OCI-LY7 (cell line): ENCODE measurements at places on chromosomes 3 and 15. TPM values are rescaled to one million over a fixed set of nuclear protein-coding genes. Genes with fewer than 3 reads are reported as not detected.

TMEM41A gene
- 9.8 and 11.0 TPM in 2 replicates for total RNA-seq

PEAK1 gene
- 10.8 and 12.6 TPM in 2 replicates for total RNA-seq

ITGA11 gene
- total RNA-seq = not detected in 2 replicates

LMOD3 gene
- total RNA-seq = not detected in 2 replicates

SH2D7 gene
- total RNA-seq = not detected in 2 replicates

CPB1 gene
- not detected in 2 replicates for total RNA-seq

ATP13A4 gene
- total RNA-seq = 0.70 and 2.5 TPM in 2 replicates

UBE2E2 gene
- 48.8 and 58.0 TPM in 2 replicates for total RNA-seq

CHDH gene
- total RNA-seq = 1.4 and 2.3 TPM in 2 replicates

GXYLT2 gene
- not detected in 2 replicates for total RNA-seq

HGD gene
- not detected in 2 replicates for total RNA-seq

- peak; percentile 60 for DNase-seq
Measured at GRCh38 chr15:64149424-64149823, 2.1 kb upstream of the SNX22 start.

- no peak for DNase-seq
Measured at GRCh38 chr3:148816981-148817525, 10.6 kb upstream of the CPB1 start.

DNA sequence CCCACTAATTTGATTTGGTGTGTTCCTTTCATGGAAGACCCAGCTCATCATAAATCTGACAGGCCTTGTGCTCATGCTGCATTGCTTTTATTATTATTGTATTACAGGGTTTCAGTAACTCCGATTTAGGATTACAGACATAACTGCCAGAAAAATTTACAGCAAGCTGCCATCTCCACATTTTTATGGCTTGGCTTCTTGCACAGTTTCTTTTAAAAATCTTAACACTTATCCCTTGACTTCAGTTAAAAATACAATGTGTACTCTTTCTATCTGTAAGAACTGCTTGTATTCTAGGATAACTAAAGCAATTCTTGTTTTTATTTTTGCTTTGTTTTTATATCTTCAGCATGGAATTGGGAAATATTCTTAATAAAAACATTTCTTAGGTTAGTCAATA lies 612.2 kb downstream of the DIPK2A start:
- DNase-seq = no peak

DNA sequence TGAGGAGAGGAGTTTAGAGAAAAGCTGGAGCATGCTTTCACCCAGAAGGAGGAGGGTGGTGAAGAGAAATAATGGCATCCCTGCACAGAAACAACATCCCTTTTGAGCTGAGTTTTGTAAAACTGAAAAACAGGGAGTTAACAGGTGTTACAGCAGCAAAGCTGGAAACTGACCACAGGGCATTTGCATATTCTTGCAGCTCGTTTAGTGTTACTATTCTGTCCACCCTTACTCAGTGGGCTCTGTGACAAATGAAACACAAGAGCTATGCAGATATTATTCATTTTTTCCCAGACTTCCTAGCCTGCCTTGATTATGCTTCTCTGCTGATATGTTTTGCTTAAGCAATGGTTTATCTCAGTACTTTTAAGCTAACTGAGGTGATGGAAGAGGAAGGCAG lies 272.0 kb downstream of the NEK10 start:
- no peak for DNase-seq

- no peak for DNase-seq
Measured at GRCh38 chr3:115537669-115538068, 85.6 kb upstream of the GAP43 start.

DNA sequence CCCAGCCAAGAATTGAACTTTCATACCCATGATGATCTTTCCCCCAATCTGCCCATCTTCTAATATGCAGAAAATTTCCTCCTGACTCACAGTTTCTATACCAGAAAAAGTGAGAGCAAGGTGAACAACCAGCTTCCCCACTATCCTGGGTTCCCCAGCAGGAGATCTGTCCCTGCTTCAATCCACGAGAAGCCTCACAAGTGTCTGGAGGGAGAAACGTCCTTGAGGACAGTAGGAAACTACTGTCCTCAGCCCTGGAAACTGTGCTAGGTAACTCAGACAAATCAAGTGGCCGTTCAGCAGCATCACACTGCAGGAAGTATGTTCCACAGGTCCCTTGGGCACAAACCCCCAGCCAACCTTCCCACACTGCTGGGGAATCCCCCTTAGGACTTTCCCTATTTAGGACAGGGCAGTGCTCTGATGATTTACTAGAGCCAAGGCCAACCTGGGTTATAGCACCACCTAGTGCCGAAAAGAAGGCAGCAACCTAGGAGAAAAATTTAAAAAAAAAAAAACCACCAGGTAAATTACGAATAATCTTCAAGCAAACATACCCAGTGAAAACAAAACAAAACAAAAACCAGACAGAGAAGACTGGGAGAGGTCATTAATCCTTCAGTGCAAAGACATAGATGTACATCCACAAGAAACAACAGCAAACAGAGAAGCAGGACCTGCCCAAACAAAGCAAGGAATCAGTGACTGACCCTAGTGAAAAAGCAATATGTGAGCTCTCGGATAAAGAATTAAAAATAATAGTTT lies 36.0 kb downstream of the MORC1 start:
- DNase-seq = peak; percentile 39

GRCh38 chr3:1092771-1093170 lies at the start of gene CNTN6:
Gene CNTN6 (plus strand): TSS chr3:1093024. CDS start chr3:1148009, 54,985 bp downstream.
- no peak for DNase-seq

DNA sequence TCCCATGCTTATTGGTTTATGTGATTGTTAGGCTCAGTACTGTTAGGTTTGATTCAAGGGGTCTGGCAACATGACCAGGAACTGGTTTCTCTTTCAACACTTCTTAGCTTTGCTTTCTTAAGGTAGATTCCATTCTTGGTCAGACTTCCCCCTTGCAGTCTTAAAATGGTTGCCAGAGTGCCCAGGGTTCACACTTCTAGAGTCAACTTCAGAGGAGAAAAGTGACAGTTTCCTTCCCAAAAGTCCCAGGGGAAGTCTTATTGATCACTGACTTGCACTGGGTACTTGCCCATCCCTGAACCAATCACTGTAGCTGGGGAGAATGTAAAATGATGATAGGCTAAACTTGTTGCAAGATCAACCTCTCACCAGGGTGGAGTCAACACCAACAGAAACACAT lies 14.1 kb downstream of the MGLL start:
- no peak for DNase-seq

GRCh38 chr3:69934398-69934797 lies 65.1 kb upstream of the SAMMSON start:
- no peak for DNase-seq

DNA sequence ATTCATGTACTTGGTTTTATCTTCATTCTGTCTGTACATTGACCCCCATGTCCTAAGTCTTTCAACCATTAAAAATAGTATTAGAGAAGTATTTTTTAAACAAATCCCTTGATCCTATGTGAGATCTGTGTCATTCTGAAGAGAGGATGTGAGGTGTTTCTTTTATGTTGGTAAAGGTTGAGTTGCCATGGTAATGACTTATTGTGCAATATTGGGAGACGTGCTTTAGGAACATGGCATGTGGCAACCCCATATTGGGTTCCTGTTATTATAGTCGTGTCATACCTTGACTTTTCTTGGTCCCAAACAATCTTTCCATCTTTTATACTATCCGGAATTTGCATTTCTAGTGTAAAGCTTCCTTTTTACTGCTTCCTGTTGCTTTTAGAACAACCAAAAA lies 203.1 kb downstream of the KCNAB1 start:
- DNase-seq = no peak

GRCh38 chr15:49171790-49172189 lies 1.7 kb downstream of the GALK2 start:
- DNase-seq = no peak

- DNase-seq = peak; percentile 20
Measured at GRCh38 chr3:122148941-122149627, 34.4 kb upstream of the CASR start.

GRCh38 chr3:112334691-112335433 lies 1.9 kb downstream of the CD200 start:
- no peak for DNase-seq

DNA sequence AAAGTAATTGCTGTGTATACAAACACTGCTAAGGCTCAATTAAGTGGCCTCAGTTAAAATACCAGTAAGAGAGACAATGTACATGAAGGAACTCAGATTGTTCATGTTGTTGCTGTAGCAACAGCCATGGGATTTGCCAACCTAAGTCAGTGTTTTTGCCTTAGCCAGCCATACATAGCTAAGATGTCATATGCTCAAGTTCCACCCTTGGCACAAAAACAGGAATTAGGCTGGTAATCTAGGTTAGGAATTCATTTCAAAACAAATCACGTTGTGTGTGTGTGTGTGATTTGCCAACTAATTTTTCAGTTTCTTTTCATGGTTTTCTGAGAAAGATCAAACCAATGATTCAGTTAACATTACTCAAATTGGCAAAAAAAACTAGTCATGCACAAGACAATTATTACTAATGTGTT lies 143.7 kb upstream of the KCNMB2 start:
- no peak for DNase-seq

- peak; percentile 83 for DNase-seq
Measured at GRCh38 chr3:42118762-42119361, 27.7 kb downstream of the TRAK1 start.

DNA sequence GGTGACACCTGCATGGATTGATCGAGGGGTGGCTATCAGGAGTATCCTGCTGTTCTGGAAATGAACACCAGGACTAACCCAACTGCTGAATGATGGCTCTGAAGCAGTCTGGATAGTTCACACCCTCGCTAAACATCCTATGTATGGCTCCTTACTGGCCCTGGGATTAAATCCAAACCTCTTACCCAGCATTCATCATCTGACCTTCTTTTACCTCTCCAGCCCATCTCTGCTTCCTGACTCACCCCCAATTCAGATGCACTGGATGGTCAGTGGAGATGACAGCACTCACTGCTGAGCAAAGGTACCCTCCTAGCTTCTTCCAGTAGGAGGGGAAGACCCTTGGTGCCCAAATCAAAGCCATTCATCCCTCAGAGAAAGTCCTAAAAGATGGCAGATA lies 235.2 kb upstream of the TRIM42 start:
- DNase-seq = no peak

DNA sequence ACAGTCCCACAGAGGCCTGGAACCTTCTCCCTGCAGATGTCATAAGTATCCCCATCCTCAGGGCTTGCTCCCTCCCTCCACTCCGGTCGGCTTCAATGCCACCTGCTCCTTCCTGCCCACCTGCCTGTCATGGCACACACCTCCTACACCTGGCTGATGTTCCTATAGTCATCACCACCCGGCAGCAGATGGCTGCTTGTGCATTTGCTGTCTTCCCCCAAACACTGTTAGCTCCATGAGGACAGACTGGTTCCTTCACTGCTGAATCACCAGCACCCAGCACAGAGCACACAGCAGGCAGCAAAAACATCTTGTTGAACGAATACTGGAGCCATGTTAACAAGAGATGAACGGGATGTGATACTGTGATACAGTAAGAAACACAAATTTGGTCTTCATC lies 14.8 kb downstream of the TARS3 start:
- DNase-seq = no peak

DNA sequence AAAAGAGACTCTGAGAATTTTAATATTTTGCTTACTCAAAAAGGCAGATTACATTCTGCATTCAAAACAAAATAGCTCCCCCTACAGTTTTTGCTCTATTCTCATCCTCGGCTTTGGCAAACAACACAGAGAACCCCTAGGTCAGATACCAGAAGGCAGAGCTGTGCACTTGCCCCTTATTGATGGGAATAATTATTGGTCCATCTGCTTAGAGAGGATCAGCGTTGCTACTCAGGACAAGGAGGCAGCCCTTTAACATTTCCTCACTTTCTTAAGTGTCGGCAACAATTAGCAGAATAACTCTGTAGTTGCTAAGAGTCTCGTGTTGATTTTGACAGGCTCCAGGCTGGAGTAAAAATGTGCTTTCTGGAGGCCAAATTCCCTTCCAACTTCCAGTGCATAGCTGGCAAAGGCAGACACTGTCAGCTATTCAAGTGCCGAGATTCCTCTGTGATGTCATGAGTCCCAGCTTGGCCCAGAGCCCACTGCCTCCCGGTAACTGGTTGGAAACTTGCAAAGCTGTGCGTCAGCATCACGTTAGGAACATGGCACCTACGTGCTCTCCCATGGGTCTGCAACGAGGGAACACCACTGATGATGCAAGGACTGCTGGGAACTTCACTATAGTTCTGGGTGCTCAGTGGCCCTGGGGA lies 482.7 kb upstream of the ADAMTS9 start:
- DNase-seq = no peak

DNA sequence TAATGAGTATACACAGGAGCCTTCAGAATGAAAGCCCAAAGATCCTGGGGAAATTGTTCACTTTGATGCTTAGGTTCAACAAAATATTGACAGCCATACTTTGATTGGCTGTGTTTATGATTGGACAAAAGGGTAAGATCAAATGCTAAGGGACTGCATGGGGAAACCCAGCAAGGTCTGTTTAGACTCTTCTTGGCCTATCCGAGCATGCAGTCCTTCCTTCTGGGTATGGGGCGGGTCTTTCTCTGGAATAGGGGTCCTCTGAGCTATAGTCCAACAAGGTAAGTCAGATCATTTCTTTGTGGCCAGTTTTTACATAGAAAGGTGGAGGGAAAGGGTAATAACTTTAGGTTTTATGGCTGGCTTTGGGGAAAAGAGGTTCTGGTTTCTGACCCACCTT lies 52.9 kb upstream of the ACKR4 start:
- no peak for DNase-seq

GRCh38 chr3:52431459-52432223 lies 13.3 kb downstream of the SEMA3G start:
- no peak for DNase-seq

- no peak for DNase-seq
Measured at GRCh38 chr3:140011611-140012277, 76.8 kb downstream of the CLSTN2 start.

GRCh38 chr3:157981819-157982218 lies 124.4 kb downstream of the SHOX2 start:
- no peak for DNase-seq

GRCh38 chr3:18011387-18011786 lies 269.0 kb upstream of the TBC1D5 start:
- no peak for DNase-seq

DNA sequence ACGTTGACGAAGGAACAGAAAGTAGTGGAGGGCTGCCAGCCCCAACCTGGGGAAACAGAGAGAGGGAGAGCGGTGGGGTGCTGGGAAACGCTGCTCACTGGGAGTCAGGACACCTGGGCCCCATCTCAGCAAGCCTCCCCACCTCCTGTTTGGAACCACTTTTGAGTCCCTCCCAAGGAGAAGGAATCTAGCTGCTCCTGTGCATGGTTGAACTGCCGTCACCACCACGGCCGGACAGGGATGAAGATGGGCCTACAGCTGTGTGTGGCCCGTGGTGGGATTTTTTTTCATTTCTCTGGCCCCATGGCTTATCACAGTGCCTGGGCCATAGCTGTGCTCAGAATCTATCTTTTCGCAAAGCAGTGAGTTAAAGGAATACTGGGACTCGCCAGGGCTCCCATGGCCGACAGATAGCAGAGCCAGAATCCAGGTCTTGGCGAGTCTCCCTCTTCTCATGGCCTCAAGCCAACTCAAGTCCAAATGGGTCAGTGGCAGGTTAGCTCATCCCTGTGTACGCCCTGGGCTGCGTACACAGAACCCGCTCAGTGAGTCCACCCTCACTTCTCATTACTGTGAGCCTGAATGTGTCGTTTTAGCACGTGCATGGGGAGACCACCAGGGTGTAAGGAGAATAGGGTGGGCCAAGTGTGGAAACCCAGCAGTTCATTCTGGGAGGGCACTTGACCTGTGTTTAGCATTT lies 271.2 kb downstream of the FAM43A start:
- no peak for DNase-seq
